ENCODE measurements at places on chromosomes 1 and 21. TPM values are rescaled to one million over a fixed set of nuclear protein-coding genes. Genes with fewer than 3 reads are reported as not detected.
A peak's percentile ranks its signal among the peaks of the same experiment; 100 is the strongest.

Gene GALNT2
- total RNA-seq: 48.2 TPM

Gene KRTCAP2
- total RNA-seq: 300 TPM

Gene PDPN
- not detected for total RNA-seq

Gene SCCPDH
- 28.6 TPM for total RNA-seq

Gene OR2T33
- not detected for total RNA-seq

DNA sequence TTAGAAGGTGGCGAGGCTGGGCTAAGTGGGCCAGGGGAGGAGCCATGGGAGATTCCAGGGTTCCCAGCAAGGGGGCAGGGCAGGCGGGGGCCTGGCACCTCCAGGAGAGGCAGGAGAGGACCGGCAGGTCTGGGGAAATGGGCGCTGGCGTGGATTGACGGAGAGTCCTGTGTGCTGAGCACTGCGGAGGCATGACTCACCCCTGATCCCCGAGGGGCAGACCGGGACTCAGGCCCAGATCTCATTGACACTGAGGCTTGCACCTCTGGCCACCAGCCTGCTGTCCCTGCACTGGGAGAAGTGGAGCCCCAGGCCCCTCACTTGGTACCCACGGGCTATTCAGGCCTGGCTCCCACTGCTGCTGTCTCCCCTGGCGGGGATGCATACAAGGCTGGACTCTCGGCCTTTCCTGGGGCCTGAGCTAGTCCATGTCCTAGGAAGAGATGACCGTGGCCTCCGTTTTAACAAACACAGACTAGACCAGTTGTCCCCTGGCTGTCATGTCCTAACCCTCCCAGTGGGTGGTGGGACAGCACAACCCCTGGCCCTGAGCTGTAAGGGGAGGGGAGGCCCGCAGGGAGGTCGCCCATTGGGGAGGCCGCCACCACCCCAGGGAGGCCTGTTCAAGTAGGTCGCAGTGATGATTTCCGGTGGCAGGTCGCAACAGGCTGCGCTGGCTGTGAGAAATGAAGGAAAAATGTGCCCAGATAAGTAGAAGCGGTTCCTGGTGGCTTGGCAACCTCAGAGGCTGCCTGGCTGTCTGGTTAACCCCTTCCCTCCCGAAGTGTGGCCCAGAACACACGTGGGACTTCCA is 39.7 kb downstream of the RIPK4 start:
- no peak overlapping the region for H3K4me3 ChIP-seq
- no peak overlapping the region for H3K27ac ChIP-seq
- DNase-seq: no peak
- no peaks in the 10 kb centered on the region for H3K36me3 ChIP-seq

DNA sequence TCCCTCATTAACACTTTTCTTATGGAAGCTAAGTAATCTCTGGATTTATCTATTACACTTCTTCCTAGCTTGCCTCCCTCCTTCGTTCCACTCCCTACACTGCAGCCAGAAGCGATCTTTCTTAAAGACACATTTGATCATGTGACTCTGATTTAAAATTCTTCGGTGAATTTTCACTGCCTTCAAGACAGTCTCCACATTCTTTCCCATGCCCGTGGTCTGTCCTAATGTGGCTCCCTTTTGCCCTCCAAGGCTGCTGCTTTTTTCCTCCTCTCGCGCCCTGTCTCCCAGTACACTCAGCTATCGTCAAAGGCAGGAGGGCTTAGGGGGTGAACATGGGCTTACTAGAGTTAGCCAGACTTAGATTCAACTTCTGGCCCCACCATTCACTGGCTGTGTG is 64.4 kb downstream of the SDCCAG8 start:
- no peaks in the 10 kb centered on the region for H3K4me1 ChIP-seq
- no peak for DNase-seq
- peaks cover 8% of the 10 kb centered on the region for H3K36me3 ChIP-seq
- no peaks in the 10 kb centered on the region for H3K27me3 ChIP-seq
- H3K27ac ChIP-seq: no peak overlapping the region

- H3K4me3 ChIP-seq: no peak overlapping the region
- DNase-seq: no peak
- H3K27ac ChIP-seq: no peak overlapping the region
Measured at GRCh38 chr1:186102547-186103148, 272.4 kb downstream of the TPR start.

GRCh38 chr1:171628225-171628624 is 6.2 kb downstream of the MYOCOS start:
- no peak for DNase-seq
- no peak overlapping the region for H3K4me3 ChIP-seq
- no peaks in the 10 kb centered on the region for H3K4me1 ChIP-seq
- H3K27ac ChIP-seq: no peak overlapping the region
- peaks cover 9% of the 10 kb centered on the region for H3K27me3 ChIP-seq

GRCh38 chr1:25520446-25521061 is 22.9 kb upstream of the LDLRAP1 start:
- peak; percentile 86 for DNase-seq
- no peak overlapping the region for H3K27ac ChIP-seq
- H3K4me1 ChIP-seq: peaks cover 4% of the 10 kb centered on the region
- H3K27me3 ChIP-seq: no peaks in the 10 kb centered on the region
- H3K36me3 ChIP-seq: no peaks in the 10 kb centered on the region

DNA sequence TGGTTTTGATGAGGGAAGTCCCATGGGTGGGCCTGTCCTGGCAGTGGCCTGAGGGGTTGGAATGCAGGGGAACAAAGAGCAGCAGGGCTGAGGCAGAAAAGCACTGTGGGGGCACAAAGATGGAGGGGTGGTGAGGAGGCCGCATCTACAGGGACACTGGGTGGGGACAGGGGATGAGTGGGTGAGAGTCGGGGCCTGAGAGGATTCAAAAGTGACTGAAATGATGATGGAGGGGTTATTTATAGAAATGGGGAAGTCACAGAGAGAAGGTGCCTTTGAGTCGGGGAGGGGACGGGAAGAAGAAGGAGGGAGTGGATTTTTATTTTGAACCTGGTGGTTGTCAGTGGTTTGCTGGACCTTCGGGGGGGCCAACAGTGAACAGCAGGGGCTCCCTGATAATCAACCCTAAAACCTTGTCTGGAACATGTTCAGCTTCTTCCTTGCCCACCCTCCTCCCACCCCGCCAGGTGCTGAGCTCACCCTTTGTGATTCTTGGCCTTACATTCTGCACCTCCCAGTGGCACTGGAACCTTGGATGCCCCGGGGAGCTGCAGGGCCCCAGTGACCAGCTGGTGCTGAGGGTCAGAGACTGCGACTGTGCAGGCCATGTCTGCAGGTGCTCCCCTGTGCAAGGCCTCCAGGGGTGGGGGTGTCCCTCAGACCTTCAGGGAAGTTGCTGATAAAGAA is 42.9 kb downstream of the IER5 start:
- no peak overlapping the region for H3K27ac ChIP-seq
- no peak for DNase-seq
- H3K36me3 ChIP-seq: no peaks in the 10 kb centered on the region
- no peak overlapping the region for H3K4me3 ChIP-seq
- H3K4me1 ChIP-seq: peaks cover 36% of the 10 kb centered on the region
- peaks cover 9% of the 10 kb centered on the region for H3K27me3 ChIP-seq

GRCh38 chr1:240492832-240493440 is 119.0 kb downstream of the GREM2 start:
- H3K4me3 ChIP-seq: peak overlapping the region; percentile 41
- H3K36me3 ChIP-seq: no peaks in the 10 kb centered on the region
- peak; percentile 37 for DNase-seq
- peaks cover 4% of the 10 kb centered on the region for H3K27me3 ChIP-seq
- H3K4me1 ChIP-seq: no peaks in the 10 kb centered on the region

Measured in activated CD4-positive, alpha-beta T cell treated with anti-CD3 and anti-CD28 coated beads for 36 hours (primary cell).